ENCODE measurements at places on chromosomes 7 and 10.
A peak's percentile ranks its signal among the peaks of the same experiment; 100 is the strongest.

DNA sequence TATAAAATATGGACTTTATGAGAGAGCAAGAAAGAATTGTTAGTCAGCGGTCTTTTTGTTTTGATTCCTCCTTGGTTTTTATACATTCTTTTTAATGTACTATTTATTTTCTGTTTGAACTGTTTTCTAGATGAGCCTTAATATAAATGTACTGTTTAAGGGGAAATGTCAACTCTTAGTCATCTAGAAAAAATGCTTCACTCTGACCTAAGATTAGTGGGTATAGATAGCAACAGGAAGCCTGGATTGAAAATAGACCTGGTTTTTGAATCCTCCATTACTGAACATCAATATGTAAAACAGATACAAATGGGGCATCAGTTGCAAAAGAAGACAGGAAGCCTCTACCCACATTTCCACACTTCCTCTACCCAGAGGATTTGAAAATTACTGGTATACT is 87.8 kb downstream of the CHRM2 start:
- no peak for DNase-seq

DNA sequence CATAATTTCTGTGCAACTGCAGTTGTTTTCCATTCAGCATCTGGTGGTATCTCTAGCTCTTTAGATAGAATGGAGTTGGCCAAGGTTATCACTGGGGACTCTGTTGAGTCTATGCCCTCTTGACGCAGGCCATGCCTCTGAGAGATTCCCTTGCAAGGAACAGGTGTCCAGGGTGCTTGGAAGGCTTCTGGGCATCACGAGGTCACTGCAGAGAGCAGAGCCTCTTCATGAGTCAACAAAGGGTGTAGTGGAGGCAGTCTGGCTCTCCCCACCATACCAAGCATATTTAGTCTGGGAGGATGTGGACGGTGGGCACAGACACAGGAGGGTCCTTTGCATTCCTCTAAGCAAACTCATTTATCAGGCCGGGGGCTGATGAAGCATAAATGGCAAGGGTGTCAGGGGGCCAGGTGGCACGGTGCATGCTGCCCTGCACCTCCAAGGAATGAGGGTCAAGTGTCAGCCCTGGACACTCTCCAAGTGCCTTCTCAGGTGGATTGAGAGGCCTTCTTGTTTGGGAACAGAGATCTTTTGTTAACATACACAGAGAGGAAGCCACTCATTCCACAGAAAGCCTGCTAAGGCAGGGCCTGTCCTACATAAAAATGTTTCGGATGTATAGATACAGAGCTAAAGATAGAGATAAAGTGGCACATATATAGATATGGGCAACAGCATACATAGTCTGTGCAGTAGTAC is 328.6 kb downstream of the INHBA start:
- DNase-seq = peak; percentile 39

DNA sequence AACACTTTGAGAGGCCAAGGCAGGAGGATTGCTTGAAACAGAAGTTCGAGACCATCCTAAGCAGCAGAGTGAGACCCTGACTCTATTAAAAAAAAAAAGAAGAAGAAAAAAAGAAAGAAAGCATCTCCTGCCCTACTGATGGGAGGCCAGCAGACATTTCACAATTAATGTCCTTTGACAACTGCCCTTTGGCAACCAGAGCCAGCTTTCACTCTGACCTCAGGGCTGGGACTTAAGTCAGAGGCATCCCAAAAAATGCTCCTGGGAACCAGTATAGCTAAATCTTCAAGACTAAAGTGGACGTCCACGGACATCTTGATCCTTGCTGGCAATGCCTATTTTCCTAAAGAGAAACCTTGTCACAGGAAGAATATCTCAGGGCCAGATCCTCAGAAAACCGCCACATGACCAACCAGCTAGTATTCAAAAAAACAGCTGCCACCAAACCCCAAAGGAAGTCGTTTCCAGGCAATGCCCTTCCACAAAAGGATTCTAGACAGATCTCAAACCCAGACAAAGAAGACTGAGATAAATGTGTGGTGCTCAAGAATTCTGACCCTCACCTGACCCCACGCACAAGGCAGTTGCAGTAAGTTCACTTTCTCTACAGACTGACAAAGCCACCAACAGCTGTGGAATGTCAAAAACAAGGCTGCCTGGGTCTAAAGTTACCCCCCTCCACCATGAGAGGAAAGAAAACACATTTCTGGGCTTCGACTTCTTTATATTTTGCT is 18.4 kb downstream of the GFRA1 start:
- DNase-seq = peak; percentile 54

GRCh38 chr10:22807238-22807637 is 92.9 kb upstream of the PIP4K2A start:
- DNase-seq = no peak

DNA sequence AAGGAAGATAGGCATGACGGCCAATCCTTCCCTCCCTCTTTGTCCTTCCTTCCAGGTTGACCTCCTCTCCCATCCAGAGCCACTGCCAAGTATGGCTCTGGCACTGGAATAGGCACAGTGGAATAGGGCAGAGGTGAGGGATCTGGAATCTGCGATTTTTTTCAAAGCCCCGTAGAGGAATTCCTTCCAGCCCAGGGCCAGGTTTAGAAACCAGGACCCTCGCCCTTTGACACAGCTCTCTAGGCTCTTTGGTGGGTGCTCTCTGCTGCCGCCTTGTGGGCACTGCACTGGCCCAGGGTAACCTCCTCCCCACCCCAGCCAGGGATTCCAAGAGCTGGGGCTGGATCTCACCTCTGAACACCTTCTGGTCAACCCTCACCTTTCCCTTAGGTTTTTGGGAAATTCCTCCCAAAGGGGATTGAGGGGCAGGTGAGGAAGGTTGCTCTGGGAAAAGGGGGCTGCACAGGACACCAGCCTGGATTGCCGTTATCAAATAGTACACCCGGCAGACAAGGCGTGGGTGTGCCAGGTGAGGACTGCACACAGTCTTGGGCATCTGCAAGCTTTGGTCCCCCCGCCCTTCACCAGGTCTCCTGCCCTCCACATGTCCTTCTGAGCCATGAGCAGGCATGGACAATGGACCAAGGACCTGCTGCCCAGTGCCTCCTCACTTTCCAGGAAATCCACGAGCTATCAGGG is 22.8 kb downstream of the C10orf105 start:
- DNase-seq = no peak

DNA sequence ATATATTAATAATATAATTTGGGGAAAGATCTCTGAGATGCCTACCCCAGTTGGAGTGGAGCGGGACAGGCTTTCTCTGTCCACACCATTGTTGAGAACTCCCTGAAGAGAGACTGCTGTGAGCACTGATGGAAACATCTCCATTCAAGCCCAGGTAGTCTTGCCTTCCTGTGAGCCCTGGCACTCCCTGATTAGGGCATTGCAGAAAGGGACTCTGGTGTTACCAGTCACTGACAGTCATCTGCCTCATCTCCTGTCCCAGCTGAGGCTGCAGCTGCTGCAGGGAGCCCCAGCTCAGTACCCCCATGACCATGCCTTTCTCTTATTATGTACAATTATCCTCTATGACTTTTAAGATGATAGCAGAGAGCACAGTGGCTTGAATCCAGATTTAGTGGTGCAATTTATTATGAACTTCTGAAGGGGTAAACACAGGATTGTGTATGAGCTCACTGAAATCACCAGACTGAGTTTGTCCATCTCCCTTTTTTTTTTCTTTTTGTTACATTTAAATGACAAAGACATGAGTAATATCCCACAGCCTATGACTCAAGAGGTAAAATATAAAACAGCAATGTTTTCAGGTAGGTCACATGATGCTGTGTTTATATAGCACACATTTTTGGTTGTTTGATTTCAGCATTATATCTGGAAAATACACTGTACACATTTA is 236.9 kb downstream of the SLC25A13 start:
- DNase-seq = no peak

DNA sequence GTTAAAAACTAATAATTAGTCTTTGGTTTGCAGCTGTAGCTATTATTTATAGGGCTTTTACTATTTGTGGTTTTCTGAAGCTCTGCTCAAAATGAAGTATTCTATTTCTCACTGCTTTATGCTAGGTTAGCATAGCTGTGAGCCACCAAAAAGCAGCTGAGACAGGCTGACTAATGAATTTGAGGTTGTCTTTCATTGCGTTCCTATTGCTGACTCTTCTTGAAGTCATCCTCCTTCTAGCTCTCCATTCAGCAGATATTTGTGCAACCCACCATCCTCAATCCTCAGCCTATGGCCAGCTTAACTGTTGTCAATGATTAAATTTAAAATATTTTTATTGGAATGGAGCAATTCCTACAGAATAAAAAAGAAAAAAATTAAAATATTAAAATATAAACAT is 2.1 kb upstream of the RALA start:
- DNase-seq = no peak

DNA sequence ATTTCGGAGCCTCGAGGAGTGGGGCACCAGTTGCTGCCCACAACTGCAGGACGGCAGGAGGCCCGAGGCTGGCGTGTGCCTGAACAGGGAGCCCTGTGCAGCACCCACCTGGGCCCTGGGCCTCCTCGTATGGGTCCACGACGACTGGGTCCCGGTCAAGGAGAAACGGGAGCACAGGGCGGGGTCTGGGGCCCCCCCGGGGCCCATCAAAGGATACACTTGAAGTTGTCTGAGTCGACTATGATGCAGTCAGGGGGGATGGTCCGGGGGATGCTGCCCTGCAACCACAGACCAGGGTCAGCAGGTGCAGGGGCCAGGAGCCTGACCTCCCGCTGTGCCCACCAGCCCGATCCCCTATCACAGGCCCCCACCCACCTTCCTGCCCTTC is 28.5 kb upstream of the NKX6-2 start:
- DNase-seq = no peak

DNA sequence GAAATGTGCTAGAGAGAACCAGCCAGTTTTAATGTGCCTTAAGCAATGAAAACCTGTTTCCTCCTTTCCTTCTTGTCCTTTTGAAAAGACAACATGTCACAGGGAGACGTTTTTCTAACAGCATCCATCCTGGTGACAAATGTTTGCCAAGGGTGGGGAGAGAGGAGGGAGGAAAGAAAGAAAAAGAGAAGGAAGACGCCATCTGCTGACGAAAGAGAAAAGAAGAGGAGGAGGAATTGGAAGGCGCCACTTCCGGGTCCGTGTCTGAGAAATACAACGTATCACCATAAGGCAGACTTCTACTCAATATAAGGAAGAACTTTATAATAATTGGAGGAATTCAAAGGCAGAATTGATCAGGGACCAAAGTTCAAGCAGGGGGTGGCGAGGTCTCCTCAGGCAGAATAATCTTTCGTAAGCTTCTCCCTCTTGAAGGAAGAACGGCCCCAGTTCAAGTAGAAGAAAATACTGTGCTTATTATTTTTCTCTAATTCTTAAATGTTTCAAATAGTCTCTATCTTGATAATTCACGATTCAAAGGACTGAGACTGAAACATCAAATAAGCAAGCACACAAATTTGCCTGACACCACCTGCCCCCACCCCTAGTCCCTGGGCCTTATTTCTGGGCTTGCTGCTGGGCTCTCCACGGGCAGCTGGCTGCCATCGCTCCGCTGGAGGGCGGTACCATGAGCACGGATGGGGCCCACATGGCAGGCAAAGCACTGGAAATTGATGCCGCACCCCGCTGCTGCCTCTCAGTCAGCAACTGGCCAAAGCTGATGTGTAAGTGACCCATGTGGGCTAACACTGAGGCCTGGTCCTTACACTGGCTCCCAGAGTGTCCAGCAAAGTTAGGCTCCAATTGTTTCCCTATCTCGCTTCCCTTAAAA is 273.7 kb upstream of the KLF14 start:
- peak; percentile 91 for DNase-seq

DNA sequence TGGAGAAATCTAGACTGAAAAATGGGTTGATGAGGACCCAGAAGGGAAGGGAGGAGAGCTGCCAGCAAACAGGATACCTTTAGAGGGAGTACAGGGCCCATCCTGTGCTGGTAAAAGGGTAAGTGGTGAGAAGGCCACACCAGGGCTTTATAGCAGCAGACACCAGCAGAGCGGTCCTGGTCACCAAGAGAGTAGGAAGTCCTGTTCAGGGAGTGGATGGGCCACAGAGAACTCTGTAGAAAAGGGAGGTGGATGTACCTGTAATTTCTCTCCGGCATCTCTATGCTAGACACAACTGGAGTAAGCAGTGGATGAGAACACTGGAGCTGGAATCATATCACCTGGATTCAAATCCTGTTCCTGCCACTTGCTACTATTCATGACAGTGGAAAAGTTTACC is 867.2 kb downstream of the CCSER2 start:
- DNase-seq = no peak

- DNase-seq = no peak
Measured at GRCh38 chr10:48684463-48684791, 246 bp upstream of the WDFY4 start.

DNA sequence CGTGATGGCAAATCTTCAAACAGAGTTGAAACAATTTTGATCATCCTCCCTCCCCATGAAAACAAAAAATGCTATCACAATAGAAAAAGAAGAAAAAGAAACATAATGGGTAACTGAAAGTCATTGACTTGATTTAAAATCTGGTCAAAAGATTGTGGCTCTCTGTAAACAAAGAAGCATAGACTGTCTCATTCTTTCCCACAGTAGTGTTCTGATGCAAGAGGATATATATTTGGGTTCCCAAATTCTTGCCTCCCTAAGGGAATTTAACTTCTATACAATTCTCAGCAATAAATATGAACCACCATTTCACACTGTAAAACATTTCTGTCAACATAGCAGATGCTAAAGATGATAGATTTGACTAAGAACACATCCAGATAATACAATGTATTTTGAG is 32.8 kb upstream of the MEOX2 start:
- peak; percentile 76 for DNase-seq

DNA sequence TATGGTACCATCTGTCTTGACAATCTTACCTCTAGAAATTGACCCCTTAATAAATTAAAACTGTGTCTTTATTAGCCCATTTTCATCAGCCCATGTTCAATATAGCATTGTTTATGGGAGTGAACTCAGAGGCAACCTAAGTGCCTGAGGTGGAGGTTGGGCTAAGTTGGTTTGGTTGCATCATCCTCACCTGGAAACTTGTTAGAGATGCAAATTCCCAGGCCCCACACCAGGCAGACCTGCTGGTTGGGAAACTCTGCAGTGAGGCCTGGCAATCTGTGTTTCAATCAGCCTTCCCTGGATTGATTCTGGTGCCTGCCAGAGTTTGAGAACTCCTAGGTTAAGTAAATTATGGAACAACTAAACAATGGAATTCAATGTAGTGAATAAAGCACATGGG is 9.4 kb upstream of the FAM170B start:
- no peak for DNase-seq

DNA sequence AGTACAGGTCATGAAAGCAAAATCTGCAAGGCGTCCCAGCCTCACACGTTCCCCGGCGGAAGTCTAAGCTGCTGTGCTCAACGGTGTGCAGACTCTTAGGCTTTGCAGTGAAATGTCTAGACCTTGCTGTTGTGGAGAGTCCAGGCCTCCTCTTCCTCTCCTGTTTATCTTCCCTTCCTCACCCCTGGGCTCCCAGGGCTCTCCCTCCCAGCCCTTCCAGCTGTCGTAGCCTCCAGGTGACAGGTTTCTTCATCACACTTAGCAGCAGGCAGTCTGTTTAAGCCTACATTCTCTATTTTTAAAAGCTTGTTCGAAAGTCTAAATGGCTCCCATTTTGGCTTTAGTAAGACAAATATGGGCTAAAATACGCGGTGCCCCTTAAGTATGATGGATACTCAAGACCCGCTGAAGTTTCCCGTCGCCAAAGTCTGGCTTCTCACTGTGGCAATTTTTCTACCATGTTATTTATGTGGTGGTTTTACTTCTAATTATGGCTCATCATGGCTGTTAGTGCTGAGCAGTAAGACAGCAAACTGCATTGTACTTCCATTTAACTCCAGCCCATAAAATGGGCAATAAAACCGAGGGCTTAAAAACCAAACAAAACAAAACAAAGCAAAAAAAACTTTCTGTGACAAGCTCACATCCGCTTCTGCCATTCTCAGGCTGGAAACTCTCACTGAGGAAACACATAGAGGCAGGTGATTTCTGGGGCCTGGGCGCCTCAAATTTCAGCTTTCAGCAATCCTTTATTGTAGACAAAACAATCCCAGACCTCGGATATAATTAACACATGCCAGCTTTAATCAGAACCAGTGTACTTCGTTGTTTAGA is 243.2 kb downstream of the SNX10 start:
- DNase-seq = no peak
